Mesenteric fat pad (tissue), 1 donor: ENCODE measurements at places on chromosomes 1 and 21.
A peak's percentile ranks its signal among the peaks of the same experiment; 100 is the strongest.

DNA sequence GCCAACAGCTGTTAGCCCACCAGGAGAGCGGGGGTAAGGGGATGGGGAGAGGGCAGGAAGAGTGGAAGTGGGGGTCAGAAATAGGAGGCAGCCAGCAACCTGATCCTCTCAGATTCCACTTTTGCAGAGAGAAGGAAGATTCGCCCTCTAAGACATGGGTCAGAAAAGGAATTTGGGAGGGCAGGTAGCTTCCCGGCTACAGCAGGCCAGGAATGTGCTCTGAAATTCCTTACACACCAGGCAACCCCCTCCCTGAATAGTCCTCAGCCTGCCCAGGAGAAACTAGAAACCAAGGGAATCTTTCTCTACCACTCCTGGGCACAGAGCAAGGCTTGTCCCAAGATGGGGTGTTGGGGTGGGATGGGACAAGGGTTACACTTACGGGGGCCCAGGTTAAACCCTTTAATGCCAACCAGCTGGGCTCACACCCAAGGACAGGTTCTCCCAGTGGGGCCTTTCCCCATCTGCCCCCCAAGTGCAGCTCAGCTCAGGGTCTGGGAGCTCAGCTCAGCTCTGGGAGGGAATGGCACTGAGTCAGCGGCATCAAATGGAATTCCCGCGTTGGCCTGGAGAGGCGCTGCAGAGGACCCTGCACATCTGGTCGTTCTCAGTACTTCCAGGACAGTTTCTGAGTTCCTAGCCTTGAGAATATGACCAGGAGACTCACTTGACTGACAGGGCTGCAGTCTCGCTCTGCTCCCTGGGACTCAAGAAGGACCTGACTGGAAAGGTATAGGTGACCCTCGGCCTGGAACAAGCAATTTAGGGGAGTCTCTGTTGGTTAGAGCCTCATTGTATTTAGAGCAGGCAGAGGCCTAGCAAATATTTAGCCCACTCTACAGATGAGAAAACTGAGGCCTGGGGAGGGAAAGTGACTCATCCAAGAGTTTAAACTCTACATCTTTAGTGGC, 761 bp downstream of the TNNT2 start:
- no peak for DNase-seq

GRCh38 chr1:231828182-231828920, 201.8 kb downstream of the DISC1 start:
- DNase-seq: no peak

GRCh38 chr21:36099000-36099399, 29.2 kb downstream of the CBR1 start:
- no peak for DNase-seq

GRCh38 chr1:47656719-47657685, 219.2 kb downstream of the FOXD2 start:
- DNase-seq: peak; percentile 85

- peak; percentile 99 for DNase-seq
These were observed 13.9 kb upstream of the DDI2 start for GRCh38 chr1:15603050-15603965.

GRCh38 chr1:162899422-162900146, 38.6 kb upstream of the CCDC190 start:
- no peak for DNase-seq

GRCh38 chr21:43770066-43770655, 5.9 kb downstream of the CSTB start:
- no peak for DNase-seq

DNA sequence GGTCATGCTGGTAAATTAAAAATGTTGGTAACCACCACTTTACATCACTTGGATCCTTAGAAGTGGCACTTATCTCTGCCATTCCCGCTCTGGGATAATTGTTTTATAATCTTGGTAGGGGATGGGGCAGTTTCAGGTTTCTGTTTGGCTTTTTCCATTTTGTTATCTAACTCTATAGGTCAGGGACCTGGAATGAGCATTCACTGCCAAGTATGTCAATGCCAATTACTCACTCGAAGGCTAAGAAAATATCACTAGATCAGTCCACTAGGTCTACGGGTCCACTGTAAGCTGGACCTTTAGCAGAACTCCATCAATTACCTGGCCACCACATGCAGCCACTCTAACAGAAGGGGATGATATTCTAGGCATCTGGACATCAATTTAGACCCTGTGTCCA, 4.5 kb upstream of the DIP2A start:
- no peak for DNase-seq

- DNase-seq: no peak
These were observed 206.8 kb downstream of the ST6GALNAC3 start for GRCh38 chr1:76281306-76281705.

GRCh38 chr1:241968611-241969010, 11.0 kb downstream of the BECN2 start:
- no peak for DNase-seq

DNA sequence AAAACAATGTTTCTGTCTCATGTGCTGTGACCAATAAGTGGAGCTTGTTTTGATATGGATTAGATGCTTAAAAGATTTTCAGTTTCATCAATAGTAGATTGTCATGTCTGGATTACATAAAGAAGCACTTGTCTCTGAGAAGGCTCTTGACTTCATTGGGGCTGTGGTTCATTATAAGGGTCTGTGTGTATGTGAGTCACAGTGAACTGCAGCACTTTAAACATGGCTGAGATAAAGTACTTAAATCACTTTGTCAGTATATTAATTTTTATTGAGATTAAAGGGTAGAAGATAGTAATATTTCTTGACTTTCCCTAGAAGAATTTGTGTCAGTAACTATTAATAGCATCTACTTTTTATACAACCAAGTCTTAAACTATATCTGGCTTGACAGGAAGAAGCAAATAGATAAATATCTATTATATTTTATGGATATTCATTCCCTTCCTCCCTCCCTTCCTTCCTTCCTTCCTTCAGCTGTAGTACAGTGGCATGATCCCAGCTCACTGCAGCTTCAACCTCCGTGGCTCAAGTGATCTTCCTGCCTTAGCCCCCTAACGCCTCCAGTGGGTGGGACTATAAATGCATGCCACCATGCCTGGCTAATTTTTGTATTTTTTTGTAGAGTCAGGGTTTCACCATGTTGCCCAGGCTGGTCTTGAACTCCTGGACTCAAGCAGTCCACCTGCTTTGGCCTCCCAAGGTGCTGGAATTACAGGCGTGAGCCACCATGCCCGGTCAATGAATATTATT, 48.8 kb downstream of the ZFYVE9 start:
- no peak for DNase-seq

DNA sequence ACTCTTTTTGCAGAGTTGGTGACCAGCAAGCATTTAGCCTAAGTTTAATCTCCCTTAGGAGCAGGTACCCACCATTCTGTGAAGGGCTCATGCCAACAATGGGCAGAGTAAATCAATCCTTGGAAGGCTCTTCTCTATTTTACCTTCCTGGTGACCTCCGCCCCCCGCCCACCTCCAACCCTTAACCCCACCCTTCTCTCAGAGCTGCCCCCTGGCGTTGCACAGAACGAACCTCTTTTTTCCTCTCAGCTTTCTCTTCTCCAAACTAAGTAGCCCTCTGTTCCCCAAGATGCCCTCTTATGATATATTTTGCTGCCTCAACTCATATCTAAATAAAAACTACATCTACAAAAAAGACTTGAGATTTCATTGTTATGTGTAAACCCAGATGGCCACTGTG, 186.8 kb downstream of the SEC16B start:
- DNase-seq: no peak

- peak; percentile 88 for DNase-seq
These were observed 152.8 kb downstream of the ZSCAN20 start for GRCh38 chr1:33624991-33625870.

DNA sequence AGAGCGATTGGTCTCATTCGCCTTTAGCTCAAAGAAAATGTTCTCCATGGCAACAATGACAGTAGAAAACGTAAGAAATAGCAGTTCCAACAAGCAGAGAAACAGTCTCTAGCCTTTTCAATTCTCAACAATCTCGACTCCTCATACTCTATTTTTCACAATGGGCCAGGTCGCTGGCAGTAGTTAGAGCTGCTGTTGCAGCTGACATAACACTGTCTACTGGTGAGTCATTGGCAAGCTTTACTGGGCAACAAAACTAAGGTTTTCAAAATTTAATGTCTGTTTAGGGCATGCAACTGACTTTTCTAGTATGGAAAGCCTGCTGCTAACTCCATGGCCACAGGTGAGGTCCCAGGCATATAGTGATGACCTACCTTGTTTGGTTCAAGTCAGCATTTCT, 221.1 kb upstream of the KAZN start:
- DNase-seq: no peak

DNA sequence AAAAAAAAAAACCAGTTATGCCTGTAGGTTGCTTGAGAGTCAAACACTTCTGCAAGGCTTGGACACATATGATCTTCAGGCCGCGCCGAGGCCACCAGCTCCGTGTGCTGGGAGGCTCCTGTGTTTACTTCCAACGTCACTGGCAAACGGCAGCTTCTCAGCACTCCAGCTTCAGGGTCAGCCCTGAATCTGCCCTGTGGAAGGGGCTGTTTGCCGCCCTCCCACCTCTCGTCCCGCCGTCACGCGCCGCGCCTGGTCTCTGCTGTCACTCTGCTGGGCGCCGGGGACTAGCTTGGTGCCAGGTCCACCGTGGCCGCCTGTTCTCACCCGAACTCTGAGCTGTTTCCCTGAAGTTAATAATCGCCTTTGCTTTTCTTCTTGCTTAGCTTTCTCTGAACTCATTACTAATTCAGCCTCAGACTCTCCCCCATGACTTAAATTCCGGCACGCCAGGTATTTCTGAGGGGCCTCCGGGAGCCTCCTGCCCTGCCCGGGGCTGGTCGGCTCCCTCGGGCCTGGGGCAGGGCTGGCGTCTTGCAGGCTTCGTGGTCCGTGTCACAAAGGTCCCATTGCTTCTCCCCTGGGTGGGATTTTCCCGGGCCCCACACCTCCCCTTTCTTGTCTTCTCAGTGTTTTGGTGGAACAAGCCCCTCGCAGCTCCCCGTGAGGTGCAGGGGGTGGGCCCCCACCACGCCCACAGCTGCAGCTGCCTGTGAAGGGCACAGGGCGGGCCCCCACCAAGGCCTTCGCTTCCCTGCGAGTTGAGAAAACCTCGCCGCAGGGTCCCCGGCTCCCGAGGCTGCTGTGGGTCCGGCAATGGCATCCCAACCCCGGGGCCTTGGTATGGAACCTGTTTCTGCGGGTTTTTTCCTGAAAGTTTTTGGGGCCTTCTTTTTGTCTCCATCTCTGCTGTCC, 14.6 kb upstream of the C1orf159 start:
- DNase-seq: no peak

- no peak for DNase-seq
These were observed 40.7 kb upstream of the BCAR3 start for GRCh38 chr1:93722081-93723031.

DNA sequence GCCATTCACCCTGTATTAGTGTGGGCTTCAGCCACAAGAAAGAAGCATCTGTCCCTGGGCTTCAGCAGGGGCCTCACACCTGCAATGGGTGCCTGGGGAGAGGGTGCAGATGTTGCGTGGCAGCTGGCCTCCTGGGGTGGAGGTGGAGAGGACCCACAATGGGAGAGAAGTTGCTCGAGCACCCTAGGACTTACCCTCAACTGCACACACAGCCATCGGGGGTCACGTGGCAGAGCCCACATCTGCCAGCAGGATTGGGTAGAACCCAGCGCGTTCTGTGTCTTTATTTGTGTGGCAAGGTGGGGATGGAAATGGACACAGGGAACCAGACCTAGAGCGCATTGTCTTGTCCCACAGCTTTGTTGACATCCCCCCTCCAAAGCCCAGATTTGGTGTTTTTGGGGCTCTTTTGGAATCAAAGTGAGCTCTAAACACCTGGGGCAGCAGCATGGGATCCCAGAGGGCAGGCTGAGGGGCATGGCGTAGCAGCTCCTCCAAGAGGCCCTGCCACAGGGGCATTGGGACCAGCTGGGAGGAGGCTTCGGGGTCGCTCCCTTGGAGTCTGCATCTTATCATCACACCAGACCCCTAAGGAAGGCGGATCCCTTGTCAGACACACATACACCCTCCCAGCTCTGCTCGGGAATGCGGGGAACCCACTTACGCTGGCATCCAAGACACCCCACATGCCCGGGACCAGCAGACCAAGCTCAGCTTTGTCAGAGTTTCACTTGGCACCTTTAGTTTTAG, 5.1 kb downstream of the ABCG1 start:
- DNase-seq: no peak

DNA sequence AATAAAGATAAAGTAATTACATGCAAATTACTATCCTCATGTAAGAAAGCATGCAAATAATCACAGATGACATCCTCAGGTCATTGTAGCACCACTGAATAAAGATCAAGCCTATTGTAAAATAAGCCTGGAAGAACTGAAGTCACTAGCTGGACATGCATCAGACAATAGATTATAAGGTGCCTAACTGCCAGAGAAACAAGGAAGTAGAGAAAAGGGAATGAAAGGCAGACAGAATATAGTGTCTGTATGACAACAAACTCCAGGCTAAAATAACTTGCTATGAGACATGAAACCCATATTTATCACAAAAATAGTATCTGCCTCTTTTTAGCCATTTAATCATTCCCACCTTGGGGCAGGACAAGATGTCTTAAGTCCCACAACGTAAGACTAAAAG, 108.7 kb downstream of the ENAH start:
- DNase-seq: no peak

DNA sequence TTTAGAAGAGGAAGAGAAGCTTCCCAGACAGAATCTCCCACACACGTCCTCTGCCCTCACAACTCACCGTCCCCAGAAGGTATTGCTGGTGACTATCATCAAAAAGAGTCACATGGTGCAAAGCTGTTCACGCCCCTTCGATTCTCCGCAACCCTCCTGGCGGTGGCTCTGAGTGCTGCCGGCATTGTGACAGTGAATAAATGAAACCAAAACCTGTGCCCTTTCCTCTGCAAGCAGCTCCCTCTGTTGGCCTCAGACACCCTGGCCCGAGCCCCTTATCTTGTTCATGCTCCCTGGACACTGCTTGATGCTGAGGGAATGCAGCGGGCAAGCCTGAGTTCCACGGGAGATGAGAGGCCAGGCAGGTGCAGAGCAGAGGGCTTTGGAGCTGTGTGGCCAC, 510.3 kb downstream of the NPHP4 start:
- DNase-seq: no peak

- no peak for DNase-seq
These were observed 51.5 kb downstream of the SYT2 start for GRCh38 chr1:202658769-202659168.

DNA sequence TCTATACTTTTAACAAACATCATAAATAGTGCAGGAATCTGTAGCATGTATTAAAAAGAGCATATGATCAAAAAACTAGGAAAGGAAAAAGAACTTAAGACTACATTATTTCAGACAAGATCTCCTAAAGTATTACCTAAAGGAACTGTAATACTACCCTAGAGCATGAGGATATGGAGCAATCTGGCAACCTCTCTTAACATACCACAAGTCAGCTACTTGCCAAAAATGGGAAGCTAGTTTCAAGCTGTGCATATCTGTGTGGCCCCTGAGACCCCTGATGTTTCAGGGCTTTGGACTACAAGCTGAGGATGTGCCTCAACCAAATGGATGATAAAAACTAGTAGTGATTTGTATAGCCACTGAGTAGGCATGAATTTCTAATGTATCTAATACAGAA, 525.6 kb downstream of the PTBP2 start:
- no peak for DNase-seq

DNA sequence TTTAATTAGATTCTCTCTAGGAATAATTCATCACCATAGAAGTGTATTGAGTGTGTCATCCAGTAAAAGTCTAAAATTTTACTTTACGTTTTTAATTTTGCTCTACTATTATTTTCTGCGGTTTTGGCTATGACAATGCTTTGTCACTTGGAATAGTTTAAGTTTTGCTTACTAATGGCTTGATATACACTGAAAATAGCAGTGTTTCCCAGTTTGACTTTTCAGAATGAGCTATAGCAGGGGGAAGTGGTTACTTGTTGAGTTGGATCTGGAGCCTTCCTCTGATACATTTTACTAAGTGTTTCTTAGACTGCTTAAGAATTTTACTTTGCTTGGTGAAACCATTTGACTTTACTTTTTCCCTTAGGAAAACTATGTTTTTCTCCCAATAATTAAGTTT, 5.0 kb downstream of the DNAJC16 start:
- no peak for DNase-seq
